H1 (cell line): ENCODE measurements at places on chromosomes 7 and 10. TPM values are rescaled to one million over a fixed set of nuclear protein-coding genes. Genes with fewer than 3 reads are reported as not detected.
A peak's percentile ranks its signal among the peaks of the same experiment; 100 is the strongest.

DNA sequence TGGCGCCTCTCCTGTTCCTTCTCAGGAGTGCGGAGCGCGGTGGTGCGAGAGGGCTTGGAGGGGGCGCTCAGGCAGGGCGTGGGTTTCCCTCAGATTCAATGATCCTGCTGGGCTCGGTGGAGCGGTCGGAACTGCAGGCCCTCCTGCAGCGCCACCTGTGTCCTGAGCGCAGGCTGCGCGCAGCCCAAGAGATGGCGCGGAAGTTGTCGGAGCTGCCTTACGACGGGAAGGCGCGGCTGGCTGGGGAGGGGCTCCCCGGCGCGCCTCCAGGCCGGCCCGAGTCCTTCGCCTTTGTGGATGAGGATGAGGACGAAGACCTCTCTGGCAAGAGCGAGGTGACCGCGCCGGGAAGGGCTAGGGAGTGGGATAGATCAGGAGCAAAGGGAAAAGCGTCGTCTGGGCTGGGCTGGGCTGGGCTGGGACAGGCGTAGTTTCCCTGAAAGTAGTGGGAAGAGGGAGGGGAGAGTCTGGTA, 17.0 kb downstream of the FAM131B start:
- peak; percentile 82 for DNase-seq

- DNase-seq, result no peak
Measured at GRCh38 chr7:82389876-82390275, 53.7 kb downstream of the CACNA2D1 start.

DNA sequence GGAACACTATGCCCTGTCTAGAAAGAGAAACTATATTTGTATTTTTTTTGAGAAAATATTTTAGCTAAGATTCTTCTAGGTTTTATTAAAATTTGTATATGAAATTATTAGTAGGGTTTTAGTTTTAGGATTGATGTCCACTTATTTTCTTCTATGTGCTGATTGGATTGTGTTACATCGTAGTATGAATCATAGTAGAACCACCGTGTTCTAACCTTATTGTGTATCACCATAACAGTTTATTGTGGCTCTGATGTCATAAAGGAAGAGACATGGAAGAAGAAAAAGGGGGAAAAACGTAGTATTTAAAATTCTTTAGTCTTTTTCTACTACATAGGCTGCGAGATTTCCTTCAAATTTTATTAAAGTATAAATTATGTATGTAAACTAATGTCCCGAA, 1.9 kb downstream of the AGBL3 start:
- DNase-seq, result no peak

GRCh38 chr7:36894190-36894589, 169.9 kb upstream of the AOAH start:
- no peak for DNase-seq

- no peak for DNase-seq
Measured at GRCh38 chr7:6612819-6613218, 2.6 kb upstream of the ZNF853 start.

DNA sequence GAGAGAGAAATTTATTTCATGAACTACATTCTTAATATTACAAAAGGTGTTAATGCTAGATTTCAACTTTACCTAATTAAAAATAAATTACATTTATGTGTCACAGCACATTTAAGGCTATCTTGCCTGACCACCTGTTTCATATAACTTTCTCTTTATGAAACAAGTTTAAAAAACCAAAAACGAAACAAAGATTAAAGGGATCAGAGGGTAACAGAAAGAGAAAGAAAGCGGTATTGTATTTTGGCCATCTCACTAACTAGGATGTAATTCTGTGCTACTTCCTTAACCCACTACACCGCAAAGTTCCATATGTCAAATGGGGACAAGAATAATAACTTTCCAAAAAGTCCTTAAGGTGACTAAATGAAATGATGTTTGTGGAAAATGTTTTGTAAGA, 6.3 kb upstream of the RHOBTB1 start:
- DNase-seq, result no peak

FAM25C gene
- total RNA-seq, result not detected in 2 replicates
